ENCODE measurements at places on chromosomes 7 and 10. TPM values are rescaled to one million over a fixed set of nuclear protein-coding genes. Genes with fewer than 3 reads are reported as not detected.

Gene CASP2
- 27.7 TPM for total RNA-seq

- H3K36me3 ChIP-seq, result no peaks in the 10 kb centered on the region
- H3K27me3 ChIP-seq, result no peaks in the 10 kb centered on the region
- no peak overlapping the region for H3K4me3 ChIP-seq
- peaks cover 21% of the 10 kb centered on the region for H3K4me1 ChIP-seq
- no peak overlapping the region for H3K27ac ChIP-seq
- DNase-seq, result no peak
These were observed 26.7 kb upstream of the SYPL1 start for GRCh38 chr7:106138776-106139175.

Gene EPHA1
- total RNA-seq, result 12.5 TPM

GRCh38 chr10:31041011-31041410 lies 9.3 kb upstream of the ZNF438 start:
- H3K27ac ChIP-seq, result no peak overlapping the region
- no peak overlapping the region for H3K4me3 ChIP-seq
- H3K4me1 ChIP-seq, result no peaks in the 10 kb centered on the region
- no peaks in the 10 kb centered on the region for H3K27me3 ChIP-seq

DNA sequence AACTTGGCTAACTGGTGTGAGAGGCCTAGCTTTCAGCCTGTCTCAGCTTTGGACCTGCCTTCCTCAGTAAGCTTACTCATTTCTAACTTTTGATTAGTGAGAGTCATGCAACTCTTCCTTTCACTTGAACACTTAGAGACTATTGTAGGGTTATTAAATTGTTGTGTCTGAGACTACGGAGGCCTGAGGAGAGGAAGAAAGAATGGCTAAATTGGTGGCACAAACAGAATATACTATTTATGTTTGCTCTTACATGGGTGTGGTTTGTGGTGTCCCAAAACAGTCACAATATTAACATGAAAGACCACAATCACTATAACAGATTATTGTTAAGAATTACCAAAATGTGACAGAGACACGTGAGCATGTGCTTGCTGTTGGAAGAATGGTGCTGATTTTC lies 82.1 kb downstream of the TRIM24 start:
- no peaks in the 10 kb centered on the region for H3K27me3 ChIP-seq
- H3K27ac ChIP-seq, result no peak overlapping the region
- no peak overlapping the region for H3K4me3 ChIP-seq
- peaks cover 6% of the 10 kb centered on the region for H3K36me3 ChIP-seq
- no peak for DNase-seq
- no peaks in the 10 kb centered on the region for H3K4me1 ChIP-seq
